ENCODE measurements at places on chromosomes 11 and 22.

GRCh38 chr22:37806409-37807333 lies 1.1 kb upstream of the GCAT start:
- no peak for DNase-seq

- no peak for DNase-seq
These were observed 133.1 kb downstream of the CTTN start for GRCh38 chr11:70531281-70532065.

DNA sequence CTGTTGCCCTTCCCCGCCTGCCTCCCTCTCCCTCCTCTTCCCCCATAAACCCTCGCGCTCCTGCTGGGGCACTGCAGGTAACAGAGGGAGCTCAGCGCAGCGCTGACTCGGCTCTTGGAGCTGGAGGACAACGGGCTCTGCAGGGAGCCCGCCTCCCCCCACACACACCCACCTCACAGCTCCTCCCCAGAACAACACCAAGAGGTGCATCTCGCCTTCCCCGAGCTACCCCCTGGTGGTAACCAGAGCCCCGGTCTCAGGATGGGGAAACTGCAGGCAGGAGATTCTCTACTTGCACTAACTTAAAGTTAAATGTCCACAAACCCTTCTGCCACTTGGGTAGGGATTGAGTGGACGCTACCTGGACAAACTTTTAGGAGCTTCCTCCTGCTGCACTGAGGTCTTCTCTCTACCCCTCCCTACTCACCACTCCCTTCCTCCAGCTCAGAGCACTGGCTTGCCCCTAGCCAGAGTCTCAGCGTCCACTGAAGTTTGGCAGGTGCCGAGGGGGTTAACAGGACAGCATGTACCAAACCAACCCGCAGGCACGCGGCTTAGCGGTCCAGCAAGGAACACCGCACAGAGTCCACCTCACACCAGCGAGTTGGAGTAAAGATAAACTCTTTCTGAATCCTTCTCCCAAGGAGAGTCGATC lies 4.0 kb upstream of the SCN4B start:
- DNase-seq: no peak

DNA sequence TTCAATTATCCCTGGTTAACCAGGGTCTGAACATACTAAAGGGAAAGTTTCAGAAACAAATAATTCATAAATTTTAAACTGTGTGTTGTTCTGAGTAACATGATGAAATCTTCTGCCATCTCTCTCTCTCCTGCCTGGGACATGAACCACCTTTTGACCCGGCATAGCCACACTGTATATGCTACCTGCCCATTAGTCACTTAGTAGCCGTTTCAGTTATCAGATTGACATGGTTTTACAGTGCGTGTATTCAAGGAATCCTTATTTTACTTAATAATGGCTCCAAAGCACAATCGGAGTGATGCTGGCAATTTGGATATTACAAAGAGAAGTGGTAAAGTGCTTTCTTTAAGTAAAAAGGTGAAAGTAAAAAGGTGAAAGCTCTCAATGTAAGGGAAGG lies 227.1 kb upstream of the CCDC179 start:
- DNase-seq: no peak

- DNase-seq: no peak
These were observed at the start of gene TMPRSS5 for GRCh38 chr11:113705871-113706655. Gene TMPRSS5, minus strand, starts transcription at chr11:113706308. Its CDS starts 84 bp downstream, at chr11:113706224.

DNA sequence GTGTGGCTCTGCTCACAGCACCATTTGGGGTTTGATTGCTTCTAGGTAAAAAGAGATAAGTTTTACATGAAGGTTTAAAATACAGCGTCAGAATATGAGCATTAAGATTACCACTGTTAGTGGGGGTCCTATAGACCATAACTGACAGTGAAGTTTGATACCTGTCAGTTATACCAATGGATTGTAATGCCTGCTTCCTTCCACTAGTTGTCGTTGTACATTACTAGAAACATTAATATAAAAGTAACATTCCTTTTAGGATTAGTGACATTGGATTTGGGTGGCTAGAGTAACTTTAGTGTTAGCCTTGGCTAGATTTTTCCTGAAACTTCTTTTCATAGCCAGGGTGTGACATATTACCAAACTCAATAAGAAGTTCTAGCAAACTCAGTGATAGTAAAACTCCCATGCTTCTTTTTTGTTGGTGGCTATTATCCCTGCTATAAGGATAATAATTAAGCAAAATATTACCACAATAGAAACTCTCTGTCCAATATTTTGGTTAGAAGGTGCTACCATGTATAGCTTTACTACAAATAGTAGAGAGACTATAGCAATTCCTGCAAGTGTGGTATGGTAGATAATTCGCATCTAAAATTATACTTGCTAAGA lies 57.1 kb downstream of the FAM181B start:
- DNase-seq: no peak

- no peak for DNase-seq
These were observed 50.3 kb downstream of the TRIOBP start for GRCh38 chr22:37747080-37747714.

DNA sequence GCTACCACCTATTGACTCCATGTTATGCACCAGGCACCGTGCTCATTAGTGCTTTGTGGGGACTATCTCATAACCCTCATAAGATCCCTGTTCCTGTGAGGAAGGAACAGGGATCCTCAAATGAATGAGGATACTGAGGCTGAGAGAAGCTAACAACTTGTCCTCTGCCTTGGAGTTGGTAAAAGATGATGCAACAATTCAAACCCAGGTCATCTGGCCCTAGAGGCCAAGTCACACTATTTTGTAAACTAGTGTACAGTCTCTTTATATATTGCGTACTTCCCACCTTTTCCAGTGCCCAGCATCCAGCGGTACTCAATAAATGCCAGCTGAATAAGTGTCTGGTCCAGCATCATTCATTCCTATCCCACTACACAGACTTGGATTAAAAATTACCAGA lies 92.6 kb downstream of the RCN1 start:
- DNase-seq: no peak

DNA sequence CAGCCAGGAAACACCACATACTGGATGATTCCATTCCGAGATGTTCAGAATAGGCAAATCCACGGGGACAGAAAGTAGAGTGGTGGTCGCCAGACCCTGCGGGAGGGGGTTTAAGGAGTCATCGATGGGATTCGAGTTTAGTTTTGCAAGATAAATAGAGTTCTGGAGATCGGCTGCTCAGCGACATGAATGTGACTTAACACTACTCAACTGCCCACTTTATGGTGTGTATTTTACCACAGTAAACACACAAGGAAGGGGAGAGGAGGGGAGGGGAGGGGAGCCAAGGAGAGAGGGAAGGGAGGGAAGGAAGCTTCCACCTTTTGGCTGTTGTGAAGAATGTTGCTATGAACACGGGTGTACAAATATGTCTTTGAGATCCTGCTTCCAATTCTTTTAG lies 10.4 kb upstream of the ARHGAP8 start:
- DNase-seq: no peak

DNA sequence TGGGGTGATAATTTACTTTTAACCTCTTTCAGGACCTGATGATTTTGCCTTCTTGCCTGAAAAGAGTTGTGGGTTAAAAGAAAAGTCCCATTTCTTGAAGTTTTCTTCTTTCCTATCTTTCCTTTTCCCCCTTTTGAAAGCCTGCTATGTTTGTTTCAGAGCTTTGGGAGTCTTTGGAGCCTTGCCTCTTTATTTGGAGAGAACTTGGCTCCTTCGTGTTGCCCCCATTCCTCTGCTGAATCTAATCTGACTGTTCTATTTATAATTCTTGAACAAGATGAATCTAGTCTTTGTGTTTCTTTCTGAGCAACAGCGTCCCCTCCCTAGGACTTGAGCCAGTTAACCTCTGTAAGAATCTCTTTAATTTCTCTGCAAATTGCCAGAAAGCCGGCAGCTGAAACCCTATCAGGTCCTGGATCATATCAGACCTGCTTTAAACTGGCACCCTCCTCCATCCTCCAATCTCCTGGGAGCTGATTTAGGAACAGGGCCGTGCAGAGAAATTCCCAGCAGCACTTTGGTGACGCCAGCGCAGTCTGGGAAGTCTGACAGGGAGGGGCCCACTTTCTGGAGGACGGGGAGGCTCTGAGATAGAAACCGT lies 289.1 kb upstream of the SORL1-AS1 start:
- DNase-seq: no peak

- DNase-seq: no peak
These were observed 394.3 kb downstream of the TMEM135 start for GRCh38 chr11:87432022-87432421.

GRCh38 chr22:49676230-49676629 lies 151.4 kb downstream of the BRD1 start:
- no peak for DNase-seq

GRCh38 chr11:113505541-113506375 lies 30.6 kb upstream of the DRD2 start:
- DNase-seq: no peak

- no peak for DNase-seq
These were observed 7.4 kb upstream of the CLMP start for GRCh38 chr11:123202155-123203151.

DNA sequence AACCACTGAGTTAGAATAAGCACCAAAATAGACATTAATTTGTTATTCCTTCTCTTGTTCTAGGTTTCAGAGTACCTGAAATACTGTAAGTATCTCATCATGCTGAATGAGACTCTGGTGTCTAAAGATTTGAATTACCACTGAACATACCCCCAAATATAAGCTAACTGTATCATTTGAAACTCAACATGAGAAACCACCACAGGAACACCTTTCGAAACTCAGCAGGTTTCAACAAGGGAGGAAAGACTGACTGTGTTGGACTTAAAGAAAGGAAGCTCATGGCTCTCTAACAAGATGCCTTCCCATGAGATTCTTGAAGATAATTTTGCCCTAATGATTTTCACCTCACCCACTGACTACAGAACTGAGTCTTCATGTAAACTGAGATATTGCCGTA lies 37.0 kb downstream of the PRCP start:
- no peak for DNase-seq

GRCh38 chr22:25137577-25138525 lies 61.8 kb upstream of the CRYBB3 start:
- no peak for DNase-seq

GRCh38 chr22:34334893-34335292 lies 414.6 kb upstream of the LARGE1 start:
- no peak for DNase-seq

- DNase-seq: no peak
These were observed 81.5 kb upstream of the HORMAD2 start for GRCh38 chr22:29998627-29999384.

- DNase-seq: no peak
These were observed 133.8 kb downstream of the BRD1 start for GRCh38 chr22:49693848-49694247.

DNA sequence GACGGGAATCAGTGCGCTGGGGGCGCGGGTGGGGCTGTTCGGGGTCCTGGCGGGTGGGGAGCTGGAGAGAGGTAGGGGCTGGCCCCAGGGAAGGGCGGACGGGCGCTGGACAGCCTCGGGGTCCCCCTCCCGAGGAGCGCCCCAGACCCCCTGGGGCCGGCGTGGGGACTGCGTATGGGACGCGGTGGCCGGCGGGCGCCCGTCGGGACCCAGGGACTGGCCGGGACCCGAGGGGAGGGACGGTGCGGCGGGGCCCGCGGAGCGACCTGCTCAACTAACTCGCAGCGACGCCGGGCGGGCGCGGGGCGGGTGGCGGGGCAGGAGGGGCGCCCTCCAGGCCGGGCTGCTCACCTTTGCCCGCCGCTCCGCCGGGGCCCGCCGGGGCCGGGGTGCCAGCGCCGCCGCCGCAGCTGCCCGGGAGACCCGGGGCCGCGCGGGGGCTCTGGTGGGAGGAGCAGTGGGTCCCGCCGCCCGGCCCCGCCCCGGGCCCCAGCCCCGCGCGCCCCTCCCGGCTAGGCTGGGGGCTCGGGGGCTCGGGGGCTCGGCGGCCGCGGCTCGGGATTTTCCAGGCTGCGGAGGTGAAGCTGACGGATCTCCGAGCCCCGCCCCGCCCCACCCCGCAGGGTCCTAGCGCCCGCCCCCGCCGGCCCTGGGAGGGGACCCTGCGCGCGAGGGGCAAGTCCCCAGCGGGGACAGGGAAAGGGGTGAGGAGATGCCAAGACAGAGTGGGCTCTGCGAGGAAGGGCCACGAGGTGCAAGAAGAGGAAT lies 12.3 kb downstream of the STARD10 start:
- DNase-seq: no peak

DNA sequence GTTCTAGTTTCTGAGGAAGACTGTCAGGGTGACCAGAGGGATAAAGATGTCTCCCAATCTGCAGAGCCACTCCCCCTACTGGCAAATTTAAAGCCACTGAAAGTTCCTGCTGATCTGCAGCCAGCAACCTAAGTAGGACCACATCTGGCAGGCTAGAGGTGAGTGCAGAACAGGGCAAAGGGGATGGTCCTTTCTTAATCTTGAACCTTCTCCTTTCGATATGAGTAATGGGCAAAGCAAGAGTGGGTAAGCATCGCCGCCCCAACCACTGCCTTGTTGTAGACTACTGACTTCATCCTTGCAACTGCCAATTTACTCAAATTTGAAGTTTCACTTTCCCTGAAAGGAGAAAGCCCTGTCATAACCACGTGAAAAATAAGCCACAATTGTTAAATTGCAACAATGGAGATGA lies 30.7 kb downstream of the SCUBE2 start:
- DNase-seq: peak; percentile 70

- DNase-seq: no peak
These were observed 39.7 kb downstream of the FAT3 start for GRCh38 chr11:92264350-92264749.

GRCh38 chr22:29003975-29004646 lies 57.5 kb downstream of the C22orf31 start:
- no peak for DNase-seq

- no peak for DNase-seq
These were observed 15.0 kb downstream of the CPT1A start for GRCh38 chr11:68826726-68827125.

- no peak for DNase-seq
These were observed 817.4 kb downstream of the BRD1 start for GRCh38 chr22:49010070-49010863.

DNA sequence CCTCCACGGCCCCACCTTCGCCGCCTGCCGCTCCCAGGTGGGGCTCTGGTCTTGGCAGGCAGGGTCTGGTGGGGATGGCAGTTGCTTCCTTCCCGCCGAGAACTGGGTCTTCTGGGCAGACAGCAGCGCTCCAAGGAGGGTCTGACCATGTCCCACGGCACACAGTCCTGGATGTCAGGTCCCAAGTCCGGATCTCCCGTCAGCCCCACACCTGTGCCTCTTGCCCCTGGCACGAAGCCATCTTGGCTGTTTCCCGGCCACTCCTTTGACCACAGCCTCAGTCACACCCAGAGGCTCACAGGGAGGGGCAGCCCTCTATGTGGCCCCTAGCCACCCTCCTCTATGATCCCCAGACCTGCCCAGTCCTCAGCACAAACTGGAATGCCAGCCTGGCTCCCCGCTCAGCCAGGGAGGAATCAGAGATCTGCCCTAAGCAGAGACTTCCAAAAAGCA lies 14.3 kb downstream of the MUC5B start:
- no peak for DNase-seq
